NCI-H187 (cell line): ENCODE measurements at places on chromosomes 13 and 19.

GRCh38 chr19:30504272-30504671 lies 132.1 kb downstream of the ZNF536 start:
- DNase-seq: no peak

DNA sequence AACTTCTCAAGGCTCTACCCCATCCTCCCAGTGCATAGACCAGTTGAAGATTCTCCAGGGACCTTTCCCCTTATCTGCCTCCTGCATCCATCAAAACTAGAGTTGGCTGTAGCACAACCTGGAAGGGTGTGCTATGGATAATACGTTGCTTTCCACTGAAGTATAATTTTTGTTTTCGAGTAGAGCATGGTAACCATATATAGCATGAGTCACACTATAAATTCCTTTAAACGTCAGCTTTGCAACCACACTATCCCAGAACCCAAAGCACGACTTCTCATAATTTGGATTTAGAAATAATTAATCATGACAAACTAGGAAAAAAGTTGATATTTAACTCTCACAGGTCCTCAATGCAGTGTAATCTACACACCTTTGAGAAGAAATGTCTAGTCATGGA lies 138.3 kb upstream of the NBEA start:
- DNase-seq: no peak

- DNase-seq: no peak
Observed at GRCh38 chr19:12111176-12111575, 29.0 kb downstream of the ZNF20 start.

GRCh38 chr13:92407858-92408257 lies 818.7 kb upstream of the GPC6 start:
- no peak for DNase-seq

DNA sequence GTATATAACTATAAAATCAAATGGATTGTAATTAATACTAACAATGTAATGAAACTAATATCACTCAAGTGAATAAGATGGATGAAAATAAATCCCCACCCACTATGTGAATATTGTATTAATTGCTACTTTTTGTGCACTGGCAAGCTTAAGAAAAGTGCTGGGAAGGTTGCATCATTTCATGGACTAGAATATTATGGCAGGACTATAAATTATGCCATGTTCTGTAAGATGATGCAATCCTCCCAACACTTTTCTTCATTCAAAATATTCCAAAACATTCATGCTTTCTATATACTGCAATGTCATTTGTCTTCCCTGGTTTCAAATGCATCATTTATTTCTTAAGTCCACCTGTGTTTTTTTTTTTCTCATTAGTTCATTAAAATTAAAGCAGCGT lies 457.6 kb upstream of the GPC6 start:
- no peak for DNase-seq

DNA sequence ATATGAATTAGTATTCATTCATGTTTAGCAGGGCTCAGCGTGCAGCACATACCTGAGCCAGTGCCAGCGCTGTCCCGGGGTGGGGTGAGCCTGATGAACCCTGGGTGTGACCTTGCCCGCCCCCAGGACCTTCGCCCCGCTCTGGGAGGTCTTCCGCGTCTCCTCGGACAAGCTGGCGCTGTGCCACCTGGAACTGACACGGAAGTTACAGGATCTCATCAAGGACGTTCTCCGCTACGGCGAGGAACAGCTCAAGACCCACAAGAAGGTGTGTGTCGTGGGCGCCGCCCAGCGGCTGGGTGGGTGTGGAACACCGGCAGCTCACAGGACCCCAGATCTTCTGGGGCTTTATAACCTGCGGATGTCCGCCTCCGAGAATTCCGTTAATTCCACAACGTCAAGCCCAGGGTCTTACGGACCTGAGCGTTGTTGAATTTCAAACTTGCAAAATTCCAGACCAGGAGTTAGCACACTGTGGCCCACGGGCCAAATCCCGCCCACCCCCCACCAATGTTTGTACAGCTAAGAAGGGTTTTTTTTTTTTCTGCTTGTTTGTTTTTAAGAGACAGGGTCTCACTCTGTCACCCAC lies 15.4 kb downstream of the FCHO1 start:
- DNase-seq: peak; percentile 17

GRCh38 chr19:16142032-16142580 lies 1.4 kb upstream of the HSH2D start:
- DNase-seq: no peak

DNA sequence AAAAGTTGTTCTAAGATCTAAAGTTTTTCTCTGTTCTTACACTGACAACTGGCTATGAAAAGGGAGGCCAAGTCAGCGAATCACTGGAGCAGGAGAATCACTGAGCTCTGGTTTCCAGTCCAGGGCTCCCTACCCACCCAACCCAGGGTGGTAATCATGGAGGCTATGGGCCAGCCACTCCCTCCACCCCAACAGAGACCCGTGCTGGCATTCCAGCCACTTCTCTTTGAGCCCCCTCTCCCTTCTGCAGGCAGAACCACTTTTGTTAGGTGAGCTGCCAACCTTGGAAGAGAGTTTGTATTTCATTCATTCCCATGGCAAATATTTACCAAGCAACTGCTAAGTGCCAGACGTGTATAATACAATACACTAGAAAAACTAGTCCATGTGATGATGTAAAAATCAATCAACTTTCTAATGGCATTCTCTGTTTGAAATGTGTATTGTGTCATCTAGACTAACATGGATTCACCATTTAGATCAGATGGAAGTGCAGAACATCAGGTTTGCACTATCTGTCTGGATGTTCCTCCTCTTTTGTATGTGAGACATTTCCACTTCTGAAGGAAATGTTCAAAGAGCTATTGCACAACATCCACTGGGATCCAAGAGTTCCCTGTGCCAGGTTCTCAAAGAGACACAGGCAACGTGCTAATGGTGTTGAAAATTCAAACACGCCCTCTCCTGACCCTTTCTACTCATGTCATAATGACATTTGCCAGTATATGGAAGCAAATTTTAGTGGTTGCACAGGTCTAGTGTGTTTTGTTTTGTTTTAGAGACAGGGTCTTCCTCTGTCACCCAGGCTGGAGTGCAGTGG lies 5.3 kb downstream of the MLNR start:
- DNase-seq: no peak

DNA sequence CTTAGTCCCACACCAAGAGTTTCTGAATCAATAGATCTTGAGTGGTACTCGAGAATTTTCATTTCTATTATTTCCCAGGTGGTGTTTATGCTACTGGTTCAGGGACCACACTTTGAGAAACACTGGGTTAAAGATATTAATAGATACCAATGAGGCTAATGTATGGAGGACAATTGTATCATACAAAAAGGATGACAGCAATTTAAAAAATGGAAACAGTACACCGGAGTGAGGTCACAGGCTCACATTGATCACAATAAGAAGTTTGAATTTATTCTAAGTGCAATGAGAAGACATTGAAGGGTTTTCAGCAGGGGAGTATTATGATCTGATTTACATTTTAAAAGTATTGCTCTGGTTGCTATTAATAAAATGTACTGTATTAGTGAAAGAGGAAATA lies 488.3 kb downstream of the PCDH17 start:
- no peak for DNase-seq

GRCh38 chr13:105814219-105814901 lies 721.1 kb downstream of the EFNB2 start:
- no peak for DNase-seq

DNA sequence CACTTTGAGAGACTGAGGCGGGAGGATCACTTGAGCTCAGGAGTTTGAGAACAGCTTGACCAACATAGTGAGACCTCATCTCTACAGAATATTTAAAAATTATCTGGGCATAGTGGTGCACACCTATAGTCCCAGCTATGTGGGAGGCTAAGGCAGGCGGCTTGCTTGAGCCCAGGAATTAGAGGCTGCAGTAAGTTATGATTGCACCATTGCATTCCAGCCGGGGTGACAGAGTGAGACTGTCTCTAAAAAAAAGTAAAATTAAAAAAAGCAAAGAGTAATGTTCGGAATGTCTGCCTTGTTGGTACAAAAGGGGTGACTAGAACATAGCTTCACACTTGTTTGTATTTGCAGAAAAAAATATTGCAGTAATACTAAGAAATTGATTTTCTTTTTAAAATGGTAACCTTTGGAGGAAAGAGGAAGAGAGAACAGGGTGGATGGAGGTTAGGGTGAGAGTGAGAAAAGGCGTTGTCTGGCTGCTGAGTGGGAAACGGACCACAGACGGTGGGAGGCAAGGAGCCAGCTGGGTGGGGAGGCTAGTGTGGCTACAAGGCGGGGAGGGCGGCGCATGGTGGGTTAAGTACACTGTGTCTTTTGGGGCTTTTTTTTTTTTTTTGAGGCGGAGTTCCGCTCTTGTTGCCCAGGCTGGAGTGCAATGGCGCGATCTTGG lies 10.2 kb downstream of the PPP1R14A start:
- no peak for DNase-seq

DNA sequence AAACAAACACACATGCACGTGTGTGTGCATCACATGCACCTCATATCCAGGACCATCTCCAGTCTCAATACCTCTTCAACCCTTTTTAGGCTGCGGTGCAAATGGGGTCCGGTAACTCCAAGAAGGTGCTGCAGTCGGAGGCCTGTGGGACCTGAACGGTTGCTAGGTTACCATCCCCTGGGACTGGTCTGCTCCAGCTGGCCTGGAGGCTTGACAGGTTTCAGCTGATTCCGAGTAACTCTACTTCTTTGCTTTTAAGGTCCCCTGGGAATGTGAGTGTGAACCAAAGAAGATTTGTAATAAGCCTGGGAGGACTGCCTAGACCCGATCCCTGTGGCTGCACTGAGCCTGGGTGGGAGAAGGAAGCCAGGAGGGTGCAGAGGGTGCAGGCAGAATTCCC lies 117.5 kb downstream of the CCNA1 start:
- peak; percentile 67 for DNase-seq

GRCh38 chr13:44967704-44968433 lies 21.4 kb downstream of the NUFIP1 start:
- no peak for DNase-seq

DNA sequence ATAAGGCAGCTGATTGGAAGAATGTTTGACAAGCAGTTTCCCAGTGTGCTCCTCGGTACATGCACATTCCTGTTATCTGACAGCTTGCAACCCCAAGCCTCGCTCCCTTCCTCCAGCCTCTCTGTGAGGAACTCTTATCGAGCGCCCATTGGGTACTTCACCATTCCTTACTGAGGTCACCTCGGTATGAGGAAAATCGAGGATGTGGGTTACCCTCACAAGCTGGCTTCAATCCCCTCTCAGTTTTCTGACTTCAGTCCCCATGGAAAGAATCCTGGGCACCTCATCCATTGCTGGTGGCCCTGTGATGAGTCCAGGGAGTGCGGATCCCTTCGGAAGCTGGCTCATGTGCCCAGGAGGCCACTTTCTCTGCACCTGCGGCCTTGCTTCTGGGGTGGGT lies 17.3 kb downstream of the TEX29 start:
- no peak for DNase-seq

DNA sequence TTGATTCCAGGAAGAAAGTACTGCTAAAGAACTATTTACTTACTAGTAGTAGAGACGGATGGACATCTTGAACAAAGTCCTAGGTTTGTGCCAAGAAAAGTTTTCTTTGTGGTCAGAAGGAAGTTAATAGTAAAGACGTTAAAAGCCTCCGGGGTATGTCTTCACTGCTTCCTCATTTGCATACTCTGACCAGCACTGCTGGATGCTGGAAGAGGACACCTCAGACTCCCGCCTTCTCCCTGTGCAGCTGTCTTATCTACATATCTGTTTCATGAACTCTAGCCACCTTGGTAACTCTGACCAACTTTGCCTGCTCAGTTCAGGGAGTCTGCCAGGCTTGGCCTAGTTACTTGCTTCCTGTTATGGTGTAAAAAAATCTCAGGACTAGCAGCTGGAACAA lies 1109.1 kb upstream of the MIR17HG start:
- DNase-seq: no peak

GRCh38 chr13:68440874-68441273 lies 1210.7 kb upstream of the PCDH9 start:
- DNase-seq: no peak

- DNase-seq: no peak
Observed at GRCh38 chr19:18414504-18415177, 4.6 kb upstream of the SSBP4 start.

GRCh38 chr13:25778808-25779305 lies 273.0 kb downstream of the SHISA2 start:
- no peak for DNase-seq

- DNase-seq: peak; percentile 11
Observed at GRCh38 chr13:46846726-46847125, 49.8 kb upstream of the ESD start.

DNA sequence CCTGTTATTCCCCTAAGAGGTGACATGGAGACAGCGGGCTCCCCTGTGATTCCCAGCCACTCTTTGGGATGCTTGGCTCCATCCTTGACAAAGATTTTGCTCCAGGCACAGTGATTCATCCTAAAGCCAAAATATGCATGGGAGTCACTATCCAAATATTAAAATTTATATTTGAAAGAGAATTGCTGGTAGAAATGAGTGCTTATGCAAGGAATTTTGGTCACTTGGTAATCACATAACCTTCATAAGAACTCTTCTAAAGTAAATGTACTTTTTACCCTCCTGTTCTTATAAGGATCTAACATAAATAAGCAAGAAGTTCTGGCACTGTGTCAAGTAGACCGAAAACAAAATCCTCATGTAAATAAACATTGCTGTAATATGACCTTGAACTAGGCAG lies 385.8 kb downstream of the ITGBL1 start:
- no peak for DNase-seq

- DNase-seq: no peak
Observed at GRCh38 chr13:82439159-82439904, 1442.9 kb downstream of the SLITRK1 start.

GRCh38 chr19:7507884-7508283 lies 8.0 kb upstream of the ZNF358 start:
- DNase-seq: no peak

- no peak for DNase-seq
Observed at GRCh38 chr13:87827479-87827878, 156.3 kb downstream of the SLITRK5 start.

GRCh38 chr13:37123337-37123736 lies 17.9 kb upstream of the CSNK1A1L start:
- DNase-seq: peak; percentile 15

- DNase-seq: no peak
Observed at GRCh38 chr13:47241446-47241845, 344.6 kb upstream of the HTR2A start.

DNA sequence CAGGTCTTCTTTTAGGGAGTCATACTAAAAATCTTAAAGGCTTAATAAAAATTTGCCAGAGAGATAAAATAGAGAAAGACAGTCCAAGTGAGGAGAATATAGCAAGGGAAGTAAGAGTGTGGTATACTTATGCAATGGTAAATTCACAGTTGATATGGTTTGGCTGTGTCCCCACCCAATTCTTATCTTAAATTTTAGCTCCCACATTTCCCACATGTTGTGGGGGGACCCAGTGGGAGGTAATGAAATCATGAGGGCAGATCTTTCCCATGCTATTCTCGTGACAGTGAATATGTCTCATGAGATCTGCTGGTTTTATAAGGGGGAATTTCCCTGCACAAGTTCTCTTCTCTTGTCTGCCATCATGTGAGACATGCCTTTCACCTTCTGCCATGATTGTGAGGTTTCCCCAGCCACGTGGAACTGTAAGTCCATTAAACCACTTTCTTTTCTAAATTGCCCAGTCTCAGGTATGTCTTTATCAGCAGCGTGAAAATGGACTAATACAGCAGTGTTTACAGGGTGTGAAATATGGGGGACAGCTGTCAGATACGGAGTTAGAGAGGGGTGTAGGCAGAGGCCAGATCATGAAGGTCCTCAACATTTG lies 115.4 kb downstream of the UGGT2 start:
- DNase-seq: no peak
